ENCODE measurements at places on chromosomes 13 and 19.

DNA sequence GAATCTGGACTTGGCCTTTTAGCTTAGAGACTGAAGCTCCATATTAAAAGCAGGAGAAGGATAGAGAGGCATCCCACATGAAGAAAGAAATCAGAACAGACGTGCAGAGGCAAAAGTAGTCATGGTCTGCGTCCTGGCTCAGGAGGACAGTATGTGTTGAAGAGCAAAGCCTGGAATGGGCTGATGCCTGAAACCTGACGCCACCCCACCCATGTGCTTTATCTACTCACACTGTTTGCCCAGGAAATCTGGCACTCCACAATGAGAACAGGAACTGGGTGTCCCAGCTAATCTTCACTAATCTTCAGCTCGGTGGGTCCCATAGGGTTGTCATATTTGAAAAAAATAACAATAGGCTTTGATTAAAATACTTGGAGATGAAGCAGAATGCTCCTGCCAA lies 549.0 kb upstream of the GPC6 start:
- no peak for DNase-seq

DNA sequence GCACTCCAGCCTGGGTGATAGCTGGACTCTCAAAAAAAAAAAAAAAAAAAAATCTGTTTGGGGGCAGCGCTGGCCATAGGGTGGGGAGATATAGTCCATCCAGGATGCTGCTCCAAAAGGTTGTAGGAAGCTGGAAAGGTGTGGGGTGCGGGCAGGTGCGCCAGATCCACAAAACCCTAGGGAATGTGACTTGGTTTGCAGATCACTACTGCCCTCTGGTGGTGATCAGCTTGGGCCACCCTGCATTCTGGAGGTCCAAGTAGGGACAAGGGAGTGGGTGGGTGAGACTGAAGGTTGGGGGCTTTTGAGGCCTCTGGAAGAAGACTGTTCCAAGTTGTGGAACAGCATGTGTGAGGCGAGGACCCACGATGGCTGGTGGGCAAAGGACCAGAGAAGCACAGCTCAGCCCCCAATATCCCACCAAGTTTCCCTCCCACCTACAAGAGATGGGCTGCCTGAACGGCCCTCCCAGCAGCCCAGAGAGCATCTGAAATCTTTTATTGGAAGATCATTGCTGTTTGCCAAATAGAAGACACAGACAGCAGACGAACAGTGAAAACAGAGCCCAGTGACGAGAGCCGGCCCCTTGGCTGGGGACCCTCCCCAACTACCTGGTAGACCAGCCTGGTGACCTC lies 10.4 kb upstream of the TYK2 start:
- DNase-seq, result peak; percentile 58

- no peak for DNase-seq
These were observed 12.0 kb downstream of the EBPL start for GRCh38 chr13:49679246-49679645.

DNA sequence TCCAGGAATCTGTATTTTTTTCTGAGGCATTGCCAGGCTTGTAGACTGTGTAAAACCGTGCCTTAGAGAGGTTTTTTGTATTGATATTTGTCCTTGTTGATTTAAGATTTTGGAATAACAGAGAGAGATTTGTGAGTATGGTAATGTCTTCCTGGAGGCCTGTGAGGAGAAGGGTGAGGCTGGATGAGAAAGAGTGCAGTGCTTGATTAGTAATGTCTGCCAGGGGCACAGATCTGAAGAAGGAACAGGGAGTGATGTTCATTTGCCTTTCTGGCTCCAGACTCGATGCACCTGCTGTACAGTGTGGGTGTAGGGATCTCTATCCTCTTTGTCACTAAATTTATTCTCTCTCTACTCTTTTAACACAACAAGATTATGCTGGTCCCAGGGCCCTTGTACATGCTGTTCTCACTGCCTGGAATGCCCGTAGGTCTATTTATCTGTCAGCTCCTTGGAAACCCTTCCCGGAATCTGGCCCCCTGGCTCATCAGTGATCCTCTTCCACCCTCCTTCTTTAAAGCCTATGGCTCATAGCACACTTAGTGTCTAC lies 4.2 kb downstream of the FIZ1 start:
- no peak for DNase-seq

GRCh38 chr19:6325614-6326013 lies 7.8 kb downstream of the ACER1 start:
- DNase-seq, result no peak

- no peak for DNase-seq
These were observed 35.1 kb downstream of the ELF1 start for GRCh38 chr13:40983725-40984667.

GRCh38 chr19:55644191-55644833 lies 863 bp downstream of the ZNF581 start:
- DNase-seq, result no peak

DNA sequence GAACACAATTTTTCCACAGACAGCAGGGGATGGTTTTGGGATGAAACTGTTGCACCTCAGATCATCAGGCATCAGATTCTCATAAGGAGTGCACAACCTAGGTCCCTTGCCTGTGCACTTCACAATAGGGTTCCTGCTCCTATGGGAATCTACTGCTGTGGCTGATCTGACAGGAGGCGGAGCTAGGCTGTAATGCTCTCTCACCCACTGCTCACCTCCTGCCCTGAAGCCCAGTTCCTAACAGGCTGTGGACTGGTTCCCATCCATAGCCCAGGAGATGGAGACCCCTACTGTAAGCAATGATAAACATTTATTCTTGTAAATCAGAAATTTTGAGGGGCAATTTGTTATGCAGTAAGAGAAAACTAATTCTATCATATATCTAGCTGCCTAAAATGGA lies 1234.7 kb downstream of the SLITRK1 start:
- DNase-seq, result no peak

GRCh38 chr19:58009666-58010301 lies 7.2 kb upstream of the ZNF606 start:
- peak; percentile 55 for DNase-seq

DNA sequence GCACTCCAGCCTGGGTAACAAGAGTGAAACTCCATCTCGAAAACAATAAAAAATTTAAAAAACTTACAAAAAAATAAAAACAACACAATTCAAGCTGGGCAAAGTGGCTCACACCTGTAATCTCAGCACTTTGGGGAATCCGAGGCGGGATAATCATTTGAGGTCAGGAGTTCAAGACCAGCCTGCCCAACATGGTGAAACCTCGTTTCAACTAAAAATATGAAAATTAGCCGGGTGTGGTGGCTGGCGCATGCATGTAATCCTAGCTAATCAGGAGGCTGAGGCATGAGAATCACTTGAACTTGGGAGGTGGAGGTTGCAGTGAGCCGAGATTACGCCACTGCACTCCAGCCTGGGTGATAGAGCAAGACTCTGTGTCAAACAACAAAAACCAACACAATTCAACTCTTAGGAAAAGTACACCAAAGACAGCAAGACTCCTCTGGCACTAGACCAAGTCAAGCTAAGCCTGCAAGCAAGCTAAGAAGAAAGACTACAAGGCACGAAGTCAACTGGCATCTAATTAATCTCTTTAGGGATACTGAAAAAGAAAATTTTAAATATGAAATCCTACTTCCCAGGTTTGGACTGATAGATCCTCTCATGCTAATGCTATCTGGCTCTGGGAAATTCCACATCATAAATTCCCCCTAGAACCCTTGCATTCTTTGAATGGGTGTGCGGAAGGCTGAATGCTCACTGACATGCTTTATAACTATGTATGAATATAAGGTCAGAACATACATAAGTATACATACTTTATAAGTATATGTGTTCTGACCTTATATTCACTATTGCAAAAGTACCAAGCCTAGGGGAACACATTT lies 7.9 kb downstream of the PBX4 start:
- no peak for DNase-seq

GRCh38 chr19:11096210-11096841 lies 7.1 kb downstream of the LDLR start:
- peak; percentile 46 for DNase-seq

- no peak for DNase-seq
These were observed 18.1 kb downstream of the DDX39A start for GRCh38 chr19:14400951-14401431.

- no peak for DNase-seq
These were observed 7.6 kb downstream of the SIRT2 start for GRCh38 chr19:38891771-38892170.

- DNase-seq, result no peak
These were observed 233.3 kb downstream of the KLF5 start for GRCh38 chr13:73292127-73292526.

GRCh38 chr13:76292726-76293125 lies 593.5 kb downstream of the KCTD12 start:
- DNase-seq, result no peak

All from stimulated activated CD4-positive, alpha-beta T cell treated with anti-CD3 and anti-CD28 coated beads, Interleukin-4, amount 100 ng/mL, for 1 hour (primary cell).